Heart left ventricle (tissue), 16 donors: ENCODE measurements at places on chromosomes 7 and 10.

GRCh38 chr7:33511778-33512177 is 382.4 kb downstream of the BBS9 start:
- no peak for DNase-seq

DNA sequence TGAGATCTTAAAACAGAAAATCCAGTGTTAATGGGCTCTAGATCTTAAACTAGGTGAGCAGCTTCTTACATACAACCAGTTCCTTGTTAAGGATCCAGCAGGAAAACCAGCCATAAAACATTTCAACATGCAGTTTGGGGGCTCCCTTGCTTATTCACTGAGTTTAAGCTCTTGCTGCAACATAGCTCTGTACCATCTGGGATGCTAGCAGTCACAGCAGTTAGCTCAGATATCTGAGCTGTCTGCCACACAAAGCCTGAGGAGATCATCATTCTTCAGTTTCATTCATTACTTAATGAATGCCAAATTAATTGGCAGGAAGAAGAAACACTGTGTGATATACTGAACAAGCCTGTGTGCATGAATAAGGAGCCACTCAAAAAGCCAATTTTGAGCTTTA is 62.8 kb downstream of the PODXL start:
- DNase-seq, result no peak

GRCh38 chr7:92295391-92295790 is 49.6 kb downstream of the ANKIB1 start:
- peak; percentile 30 for DNase-seq

- DNase-seq, result no peak
Measured at GRCh38 chr7:129828989-129829736, 123.6 kb downstream of the UBE2H start.

GRCh38 chr10:33588974-33589600 is 254.6 kb upstream of the NRP1 start:
- no peak for DNase-seq

GRCh38 chr7:3150027-3150426 is 106.4 kb upstream of the CARD11 start:
- no peak for DNase-seq

- DNase-seq, result no peak
Measured at GRCh38 chr10:84829131-84829530, 500.7 kb downstream of the CCSER2 start.

DNA sequence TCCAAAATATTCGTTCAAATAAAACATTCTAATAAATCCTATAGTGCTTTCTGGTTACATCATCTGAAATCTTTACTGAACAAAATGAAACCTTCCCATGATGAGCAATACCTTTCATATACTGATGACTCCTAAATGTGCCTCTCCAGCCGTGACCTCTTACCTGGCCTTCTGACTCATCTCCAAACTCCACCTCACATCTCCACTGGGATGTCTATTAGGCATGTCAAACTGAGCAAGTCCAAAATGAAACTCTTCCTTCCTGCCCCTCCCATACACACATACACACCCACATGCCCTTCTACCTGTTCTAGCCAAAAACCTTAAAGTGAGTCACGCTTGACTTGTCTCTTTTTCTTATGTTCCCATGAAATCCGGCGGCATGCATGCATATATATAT is 22.9 kb downstream of the GSAP start:
- no peak for DNase-seq

- DNase-seq, result no peak
Measured at GRCh38 chr7:36794689-36795088, 70.4 kb upstream of the AOAH start.

DNA sequence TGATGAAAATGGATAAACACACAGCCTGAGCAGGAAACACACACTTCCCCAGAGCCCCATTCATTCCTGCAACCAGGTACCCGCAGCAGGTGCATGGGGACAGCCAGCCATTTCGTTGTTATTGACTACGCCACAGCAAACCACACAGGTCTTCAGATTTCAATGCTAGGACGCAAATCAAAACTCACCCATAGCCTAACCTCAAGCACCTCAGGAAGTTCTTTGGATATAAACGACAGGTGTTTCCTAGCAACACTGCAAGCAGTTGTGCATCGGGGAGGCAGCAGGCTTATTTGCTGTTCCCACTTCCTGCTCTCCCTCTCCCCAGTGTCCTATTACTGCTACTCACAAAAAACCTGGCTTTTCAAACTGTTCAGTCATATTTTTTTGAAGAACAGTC is 176.5 kb upstream of the FRMD4A start:
- no peak for DNase-seq

DNA sequence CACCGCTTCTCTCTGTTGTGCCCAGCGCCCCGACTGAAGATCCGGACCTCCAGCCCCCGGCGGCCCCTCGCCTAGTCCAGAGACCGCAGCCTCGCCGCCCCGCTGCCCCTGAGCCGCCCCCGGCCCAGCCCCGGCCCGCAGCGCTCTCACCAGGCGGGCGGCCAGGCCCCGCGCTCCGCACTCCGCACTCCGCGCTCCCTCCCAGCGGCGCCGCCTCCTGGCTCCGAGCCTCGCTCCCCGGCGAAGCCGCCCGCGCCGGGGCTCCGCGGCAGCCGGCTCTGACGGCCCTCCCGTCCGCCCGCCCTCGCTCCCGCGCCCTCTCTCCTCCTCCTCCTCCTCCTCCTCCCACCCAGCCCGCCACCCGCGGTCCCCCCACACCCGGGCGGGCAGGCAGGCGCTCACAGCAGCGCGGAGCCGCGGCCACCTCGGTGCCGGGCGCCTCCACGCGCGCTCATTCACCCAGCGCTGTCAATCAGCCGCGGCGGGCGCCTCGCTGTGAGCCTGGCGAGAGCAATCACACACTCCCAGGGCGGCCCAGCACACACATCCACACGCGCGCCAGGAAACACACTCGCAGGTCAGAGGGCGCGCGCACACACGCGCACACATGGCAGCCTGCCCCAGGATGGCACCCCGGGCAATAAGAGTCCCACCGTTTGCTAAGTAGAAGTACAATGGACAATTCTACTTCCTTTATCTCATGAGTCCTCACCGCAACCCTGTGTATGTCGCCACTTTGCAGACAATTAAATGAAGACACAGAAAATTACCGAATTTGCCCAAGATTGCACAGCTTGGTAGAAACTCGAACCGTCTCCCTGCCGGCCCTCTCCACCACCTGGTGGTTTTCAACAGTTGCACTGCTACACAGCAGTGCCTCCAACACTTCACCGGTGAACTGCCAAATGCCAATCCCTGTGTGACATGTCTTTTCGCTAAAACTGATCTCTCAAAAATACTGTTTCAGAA is at the start of gene PRRT4:
TSS of gene PRRT4 (minus strand) at position 280 of the 969 bp plus-strand sequence.
- peak; percentile 62 for DNase-seq

DNA sequence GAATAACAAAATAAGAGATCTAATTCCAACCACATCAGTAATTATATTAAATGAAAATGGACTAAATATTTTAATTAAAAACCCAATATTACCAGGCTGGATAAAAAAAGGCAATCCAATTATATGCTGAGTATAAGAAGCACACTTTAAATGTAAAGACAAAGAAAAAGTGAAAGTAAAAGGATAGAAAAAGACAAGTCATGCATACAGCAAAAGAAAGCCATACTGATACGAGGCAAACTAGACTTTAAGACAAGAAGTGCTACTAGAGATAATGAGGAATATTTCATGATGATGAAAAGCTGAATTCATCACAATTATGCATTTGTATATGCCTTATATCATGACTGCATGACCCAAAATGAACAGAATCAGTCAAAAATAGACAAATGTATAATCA is 628.6 kb downstream of the PHTF2 start:
- DNase-seq, result no peak

DNA sequence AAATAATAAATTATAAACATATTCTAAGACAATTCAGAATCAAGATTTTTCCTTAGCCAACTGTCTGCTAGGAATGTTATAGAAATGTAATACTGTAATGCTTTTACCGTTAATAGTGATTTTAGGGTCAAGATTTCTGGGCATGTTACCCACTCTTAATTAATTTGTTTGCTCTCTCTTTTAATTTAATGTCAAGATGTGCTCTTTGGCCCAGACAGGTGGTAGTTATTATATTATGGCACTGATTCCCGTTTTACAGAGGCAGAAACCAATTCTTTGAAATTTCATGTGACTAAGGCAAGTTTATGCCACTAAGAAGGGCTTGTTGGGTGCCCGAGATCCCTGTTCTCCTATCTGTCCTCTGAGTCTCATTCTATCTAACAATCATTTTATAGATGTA is 959 bp upstream of the FAM107B start:
- DNase-seq, result no peak

- no peak for DNase-seq
Measured at GRCh38 chr7:134887523-134887922, 98.8 kb upstream of the AGBL3 start.

GRCh38 chr10:75062506-75063299 is 48.8 kb upstream of the SAMD8 start:
- no peak for DNase-seq

DNA sequence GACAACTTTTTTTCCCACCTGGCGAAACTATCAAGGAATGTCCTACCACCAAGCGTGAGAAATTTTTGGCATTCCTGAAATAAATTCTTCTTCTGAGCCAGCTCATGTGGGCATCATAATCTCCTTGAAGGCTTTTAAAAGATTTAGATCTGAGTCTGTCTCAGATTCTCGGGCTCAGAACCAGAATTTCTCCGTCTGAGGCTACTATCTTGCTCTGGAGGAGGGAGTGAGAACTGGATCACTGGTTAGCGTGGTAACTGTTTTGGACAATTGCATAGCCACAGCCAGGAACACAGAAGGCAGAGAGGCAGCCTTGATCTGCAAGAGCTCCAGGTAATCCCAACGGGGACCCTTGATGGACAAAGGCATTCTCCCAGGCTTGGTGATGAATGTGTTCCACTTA is 1.0 kb upstream of the PLAC9 start:
- DNase-seq, result no peak

GRCh38 chr7:121228779-121229178 is 100.0 kb upstream of the WNT16 start:
- no peak for DNase-seq

- no peak for DNase-seq
Measured at GRCh38 chr10:65294329-65294728, 1631.5 kb upstream of the LRRTM3 start.

DNA sequence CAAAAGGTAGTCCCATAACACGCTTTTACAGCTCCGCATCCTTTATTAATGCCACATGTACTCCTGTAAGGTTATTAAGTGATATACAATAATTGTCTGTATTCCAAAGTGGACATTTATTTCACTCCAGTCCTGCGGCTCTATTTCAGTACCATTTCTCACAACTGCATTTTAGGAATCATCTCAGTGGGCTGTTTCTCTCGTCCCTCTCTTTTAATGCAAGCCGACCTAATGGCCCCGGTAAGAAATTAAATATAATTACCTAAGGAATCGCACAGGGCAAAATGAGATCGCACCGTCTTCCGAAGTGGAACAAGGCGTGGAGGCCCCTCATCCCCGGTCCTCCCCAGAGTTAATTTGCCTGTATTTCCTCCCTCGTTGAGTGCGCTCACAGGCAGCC is 216.5 kb downstream of the RAB11FIP2 start:
- no peak for DNase-seq

DNA sequence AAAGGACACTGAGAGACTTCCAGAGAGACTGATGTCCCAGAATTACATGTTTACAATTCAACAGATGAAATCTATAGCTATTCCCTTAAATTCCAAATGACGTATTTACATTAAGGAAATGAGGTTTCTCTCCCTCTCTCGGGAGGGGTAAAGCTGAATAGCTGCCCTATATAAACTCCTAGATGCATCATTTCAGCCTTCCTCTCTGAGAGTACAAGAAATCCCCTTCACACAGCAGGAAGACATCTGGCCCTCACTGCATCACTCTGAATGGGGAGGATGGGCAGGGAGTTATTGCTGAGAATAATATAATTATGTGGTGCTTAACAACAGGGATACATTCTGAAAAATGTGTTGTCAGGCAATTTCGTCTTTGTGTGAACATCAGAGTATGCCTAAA is 11.0 kb downstream of the POT1 start:
- DNase-seq, result no peak

GRCh38 chr7:41104631-41105030 is 598.3 kb downstream of the INHBA start:
- DNase-seq, result no peak

DNA sequence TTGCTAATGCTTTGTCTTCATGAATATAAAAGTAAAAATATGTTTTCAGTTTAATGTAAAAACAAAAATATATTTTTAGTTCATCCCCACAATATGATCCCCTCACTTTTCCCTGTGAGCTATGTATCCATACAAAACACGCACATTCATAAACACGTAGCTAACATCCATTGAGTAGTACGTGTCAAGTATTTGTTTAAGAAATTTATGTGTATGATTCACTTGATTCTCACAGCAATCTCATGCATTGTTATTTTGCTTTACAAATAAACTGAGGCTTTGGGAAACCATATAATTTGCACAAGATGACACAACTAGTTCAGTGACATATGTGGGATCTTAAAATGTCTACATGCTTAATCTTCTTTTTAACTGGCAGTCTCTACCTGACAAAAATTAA is 329.6 kb upstream of the SEMA3C start:
- no peak for DNase-seq

GRCh38 chr10:103798511-103798910 is 56.9 kb downstream of the SH3PXD2A start:
- no peak for DNase-seq

DNA sequence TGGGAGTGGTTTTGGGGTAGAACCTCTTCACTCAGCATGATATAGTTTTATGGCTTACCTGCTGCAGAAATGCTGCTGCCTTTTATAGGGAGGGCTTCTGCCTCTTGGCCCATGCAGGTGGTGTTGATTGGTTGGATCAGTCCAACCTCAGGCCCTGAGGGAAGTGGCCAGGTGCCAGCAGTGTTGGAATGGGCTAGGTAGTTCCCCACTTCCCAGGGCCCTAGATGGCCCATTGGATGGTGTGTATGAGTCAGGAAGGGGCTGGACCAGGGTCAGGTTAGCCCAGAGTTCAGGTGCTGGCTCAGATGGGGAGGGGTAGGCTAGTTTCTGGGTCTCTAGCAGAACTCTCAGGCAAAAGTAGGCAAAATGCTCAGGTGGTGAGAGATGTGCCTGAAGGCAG is 455.5 kb downstream of the CCSER2 start:
- DNase-seq, result no peak

GRCh38 chr10:126433351-126433750 is 45.1 kb upstream of the ADAM12 start:
- no peak for DNase-seq
